ENCODE measurements at places on chromosomes 3 and 15. TPM values are rescaled to one million over a fixed set of nuclear protein-coding genes. Genes with fewer than 3 reads are reported as not detected.

GRCh38 chr15:87682527-87682926 lies 574.0 kb downstream of the NTRK3 start:
- DNase-seq: no peak

GRCh38 chr3:182814419-182815062 lies 21.2 kb downstream of the ATP11B start:
- no peak for DNase-seq

- no peak for DNase-seq
Measured at GRCh38 chr15:78167227-78167888, 18.2 kb downstream of the IDH3A start.

- no peak for DNase-seq
Measured at GRCh38 chr3:16439848-16440708, 73.4 kb downstream of the RFTN1 start.

DNA sequence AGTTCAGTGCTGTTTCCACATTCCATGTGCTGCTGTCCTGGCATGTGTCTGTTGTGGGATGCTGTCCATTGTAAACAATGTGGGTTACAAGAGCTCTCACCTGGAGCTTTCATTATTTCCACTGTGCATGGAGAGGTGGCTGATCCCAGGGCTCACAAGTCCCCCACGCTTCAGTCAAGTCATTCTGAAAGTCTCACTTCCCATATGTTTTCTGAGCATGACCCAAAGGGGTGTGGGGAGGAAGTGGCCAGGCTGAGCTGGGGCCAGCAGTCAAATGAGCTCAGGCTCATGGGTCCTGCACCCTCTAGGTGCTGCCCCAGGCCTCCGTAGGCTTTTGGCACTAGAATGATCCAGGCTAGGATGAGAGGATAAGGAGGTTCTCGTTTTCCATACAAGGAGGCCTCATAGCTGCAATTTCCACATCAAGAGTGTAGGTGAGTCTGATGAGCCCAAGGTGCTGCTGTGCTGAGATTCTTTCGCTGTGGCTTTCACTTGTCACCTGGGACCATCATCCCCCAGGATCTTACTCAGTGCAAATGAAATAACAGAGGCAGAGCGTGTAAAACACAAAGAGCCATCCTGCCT lies 22.0 kb downstream of the STARD5 start:
- no peak for DNase-seq

GRCh38 chr3:169998668-169999131 lies 32.1 kb downstream of the SEC62 start:
- no peak for DNase-seq

Gene MRPL47
- 19.8 TPM for total RNA-seq

Gene LRRN1
- not detected for total RNA-seq

Gene CD200R1
- not detected for total RNA-seq
